ENCODE measurements at places on chromosomes 11 and 22.

- peak overlapping the region; percentile 64 for H3K27ac ChIP-seq
- H3K4me1 ChIP-seq: no peaks in the 10 kb centered on the region
- peaks cover 74% of the 10 kb centered on the region for H3K36me3 ChIP-seq
Measured at GRCh38 chr22:44729391-44730021, 22.9 kb upstream of the ARHGAP8 start.

DNA sequence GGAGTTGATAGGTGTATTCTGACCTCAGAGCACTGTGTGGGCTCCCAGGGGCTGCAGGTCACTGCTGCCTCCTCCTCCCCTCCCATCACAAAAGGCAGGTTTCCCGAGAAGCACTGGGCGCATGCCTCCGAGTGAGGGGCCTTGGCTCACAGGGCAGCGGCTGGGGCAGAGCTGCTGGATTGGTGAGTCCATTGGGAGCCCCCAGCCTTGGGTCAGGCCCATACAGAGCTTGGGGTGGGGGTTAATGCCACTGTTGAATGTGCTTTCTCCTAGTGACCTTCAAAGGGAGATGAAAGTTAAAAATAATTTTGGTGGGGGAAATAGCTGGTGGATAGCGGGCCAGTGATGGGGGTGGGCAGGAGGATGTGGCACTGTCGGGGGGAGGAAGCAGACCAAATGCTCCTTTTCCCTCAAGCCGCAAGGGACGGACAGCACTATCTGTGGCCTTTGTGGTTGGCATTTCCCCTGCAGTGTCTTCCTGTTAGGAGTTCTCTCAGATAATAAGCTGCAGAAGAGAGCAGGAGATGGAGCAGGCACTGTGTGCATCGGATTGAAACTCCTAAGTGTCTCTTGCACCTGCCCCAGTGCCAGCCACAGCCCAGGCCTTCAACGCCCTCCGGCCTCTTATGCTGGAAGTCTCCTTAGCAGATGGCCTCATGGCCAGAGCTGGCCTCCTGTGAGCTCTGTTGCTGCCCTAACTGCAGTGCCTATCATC, 3.2 kb downstream of the TUBA8 start:
- H3K36me3 ChIP-seq: no peaks in the 10 kb centered on the region
- no peak overlapping the region for H3K4me3 ChIP-seq
- no peak for DNase-seq
- H3K27ac ChIP-seq: no peak overlapping the region
- no peaks in the 10 kb centered on the region for H3K27me3 ChIP-seq

DNA sequence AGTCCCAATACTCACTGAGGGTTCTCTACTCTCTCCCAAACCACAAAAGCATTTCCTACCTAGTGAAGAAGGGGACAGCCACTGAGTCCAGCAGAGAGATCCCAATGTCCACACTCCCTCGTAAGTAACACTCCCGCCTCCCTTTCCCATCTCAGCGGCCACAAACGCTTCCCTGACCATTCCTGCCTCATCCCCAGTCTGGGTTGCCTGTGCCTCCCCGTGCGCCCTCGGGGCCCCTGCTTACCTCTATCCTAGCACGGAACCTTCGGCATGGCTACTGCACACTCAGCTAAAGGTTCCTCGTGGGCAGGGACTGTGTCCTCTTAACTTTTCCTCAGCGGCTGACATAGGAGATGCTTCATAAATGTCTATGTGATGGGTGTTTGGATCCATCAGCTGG, 1.5 kb downstream of the UPK2 start:
- no peak overlapping the region for H3K27ac ChIP-seq
- H3K4me1 ChIP-seq: no peaks in the 10 kb centered on the region
- H3K36me3 ChIP-seq: no peaks in the 10 kb centered on the region
- H3K27me3 ChIP-seq: no peaks in the 10 kb centered on the region
- no peak for DNase-seq

DNA sequence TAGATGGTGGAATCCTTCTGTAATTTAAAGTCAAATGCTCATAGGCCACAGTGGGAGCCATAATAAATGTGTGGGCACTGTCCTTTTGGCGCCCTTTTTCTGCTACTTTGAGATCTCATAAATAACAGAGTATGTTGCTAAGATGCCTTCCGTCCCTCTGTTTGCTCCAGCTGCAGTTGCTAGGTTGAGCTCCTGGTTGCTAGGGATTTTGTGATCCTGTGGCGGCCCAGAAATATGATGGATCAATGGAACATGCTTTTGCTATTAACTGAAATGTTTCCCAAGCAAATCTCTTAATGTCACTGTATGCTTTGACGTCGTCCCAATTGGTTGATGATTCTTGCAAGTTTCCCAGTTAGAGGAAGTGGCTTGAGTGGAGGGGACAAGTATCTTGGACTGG, 53.5 kb downstream of the MYO18B start:
- no peaks in the 10 kb centered on the region for H3K36me3 ChIP-seq
- H3K27ac ChIP-seq: no peak overlapping the region
- no peak overlapping the region for H3K4me3 ChIP-seq
- H3K4me1 ChIP-seq: no peaks in the 10 kb centered on the region

DNA sequence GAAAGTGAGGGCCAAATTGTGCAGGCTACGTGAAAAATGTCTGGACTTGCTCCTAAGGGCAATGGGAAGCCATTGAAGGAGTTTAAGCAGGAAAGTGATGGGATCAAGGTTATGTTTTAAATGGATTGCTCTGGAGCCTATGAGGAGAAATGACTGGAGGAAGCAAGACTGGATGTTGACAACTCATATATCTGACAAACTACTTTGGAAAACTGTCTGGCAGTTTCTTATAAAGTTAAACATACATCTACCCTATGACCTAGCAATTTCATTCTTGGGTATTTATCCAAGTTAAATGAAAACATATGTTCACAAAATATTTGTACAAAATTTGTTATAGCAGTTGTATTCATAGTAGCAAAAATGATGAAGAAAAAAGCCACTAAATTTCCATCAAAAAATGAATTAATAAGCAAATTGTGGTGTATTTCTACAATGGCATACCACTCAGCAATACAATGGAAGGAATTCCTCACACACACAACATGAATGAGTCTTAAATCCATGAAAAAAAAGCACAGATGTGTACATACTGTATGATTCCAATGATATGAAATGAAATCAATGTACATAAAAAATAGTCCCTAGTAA, 24.1 kb downstream of the FZD4 start:
- DNase-seq: no peak
- H3K4me3 ChIP-seq: no peak overlapping the region
- H3K36me3 ChIP-seq: no peaks in the 10 kb centered on the region
- H3K27me3 ChIP-seq: no peaks in the 10 kb centered on the region
- peaks cover 9% of the 10 kb centered on the region for H3K4me1 ChIP-seq
- no peak overlapping the region for H3K27ac ChIP-seq

DNA sequence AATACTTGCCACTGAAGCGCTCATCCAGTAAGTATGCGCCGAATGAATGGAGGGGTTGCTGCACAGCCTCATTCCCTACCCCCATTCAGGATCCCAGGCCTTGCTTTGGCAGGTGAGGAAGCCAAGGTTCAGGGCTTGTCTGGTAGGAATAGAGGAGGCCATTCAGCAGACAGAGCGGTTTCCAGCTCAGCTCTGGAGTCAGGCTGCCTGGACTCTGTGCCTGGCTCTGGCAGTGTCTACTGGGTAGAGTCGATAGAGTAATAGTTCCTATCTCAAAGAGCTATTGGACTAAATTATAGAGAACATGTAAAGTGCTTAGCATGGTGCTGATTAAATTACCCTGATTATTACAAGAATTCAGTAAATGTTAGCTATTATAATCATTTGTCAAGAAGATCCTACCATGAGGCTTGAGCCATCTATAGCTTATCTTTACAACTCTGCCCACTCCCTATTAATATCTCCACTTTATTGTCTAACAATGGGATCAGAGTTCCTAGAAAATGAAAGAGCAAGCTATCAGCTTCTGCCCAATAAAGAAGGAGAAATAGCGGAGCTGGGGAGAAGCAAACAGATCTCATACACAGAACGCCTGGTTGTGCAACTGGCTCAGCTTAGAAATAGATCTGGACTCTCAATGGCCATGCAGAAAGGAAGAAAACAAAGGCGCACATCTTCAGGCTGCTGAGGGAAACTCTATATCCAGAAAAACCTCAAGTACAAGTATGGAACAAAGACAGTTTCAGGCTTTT, 6.6 kb upstream of the SNX32 start:
- H3K4me3 ChIP-seq: no peak overlapping the region
- no peak overlapping the region for H3K27ac ChIP-seq
- H3K4me1 ChIP-seq: no peaks in the 10 kb centered on the region

Measured in esophagus squamous epithelium (tissue), 5 donors.